ENCODE measurements at places on chromosomes 4 and X.

DNA sequence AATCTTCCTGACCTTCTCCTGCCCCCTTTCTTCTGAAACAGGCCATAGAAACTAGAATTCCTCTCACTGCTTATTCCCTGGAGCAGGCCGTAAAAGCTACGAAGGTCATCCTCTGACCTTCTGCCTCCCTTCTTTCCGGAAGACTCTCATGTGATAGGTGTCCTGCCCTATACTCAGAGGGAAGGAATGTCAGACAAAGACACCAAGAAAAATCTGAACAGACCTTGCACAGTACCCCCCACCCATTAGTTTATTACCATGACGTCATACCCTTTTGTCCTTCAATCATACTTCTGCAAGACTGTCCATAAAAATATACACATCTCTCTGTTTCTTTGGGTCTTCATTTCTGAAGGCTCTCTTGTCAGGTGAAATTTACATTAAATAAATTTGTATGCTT lies 1523.9 kb downstream of the RPA4 start:
- no peaks in the 10 kb centered on the region for H3K4me1 ChIP-seq
- H3K4me3 ChIP-seq, result no peak overlapping the region
- no peak for DNase-seq
- H3K27me3 ChIP-seq, result no peaks in the 10 kb centered on the region
- no peak overlapping the region for H3K27ac ChIP-seq

GRCh38 chrX:149937871-149938426 lies 342 bp downstream of the EOLA2 start:
- no peak for DNase-seq
- H3K36me3 ChIP-seq, result no peaks in the 10 kb centered on the region
- no peaks in the 10 kb centered on the region for H3K27me3 ChIP-seq
- peaks cover 4% of the 10 kb centered on the region for H3K4me1 ChIP-seq
- H3K27ac ChIP-seq, result peak overlapping the region; percentile 63

DNA sequence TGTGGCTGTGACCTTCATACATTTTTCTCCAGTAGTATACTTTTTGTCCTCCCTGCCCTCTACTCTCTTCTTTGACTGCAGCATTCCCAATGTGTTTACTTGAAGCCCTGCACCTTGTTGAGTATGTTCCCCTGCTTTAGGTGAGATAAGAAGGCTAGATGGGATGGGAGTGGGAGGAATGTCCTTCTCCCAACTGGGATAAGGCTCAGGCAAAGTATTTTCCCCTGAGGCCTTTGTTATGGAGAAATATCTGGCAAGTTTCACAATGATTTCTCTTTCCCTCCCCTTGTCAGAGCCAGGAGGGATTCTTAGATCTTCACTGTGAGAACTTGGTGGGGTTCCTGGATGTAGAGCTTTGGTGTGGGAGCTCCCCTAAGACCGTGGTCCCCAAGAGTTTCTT lies 131.8 kb downstream of the CLCN5 start:
- no peaks in the 10 kb centered on the region for H3K36me3 ChIP-seq
- H3K4me3 ChIP-seq, result no peak overlapping the region
- no peaks in the 10 kb centered on the region for H3K4me1 ChIP-seq
- DNase-seq, result no peak
- H3K27me3 ChIP-seq, result no peaks in the 10 kb centered on the region

DNA sequence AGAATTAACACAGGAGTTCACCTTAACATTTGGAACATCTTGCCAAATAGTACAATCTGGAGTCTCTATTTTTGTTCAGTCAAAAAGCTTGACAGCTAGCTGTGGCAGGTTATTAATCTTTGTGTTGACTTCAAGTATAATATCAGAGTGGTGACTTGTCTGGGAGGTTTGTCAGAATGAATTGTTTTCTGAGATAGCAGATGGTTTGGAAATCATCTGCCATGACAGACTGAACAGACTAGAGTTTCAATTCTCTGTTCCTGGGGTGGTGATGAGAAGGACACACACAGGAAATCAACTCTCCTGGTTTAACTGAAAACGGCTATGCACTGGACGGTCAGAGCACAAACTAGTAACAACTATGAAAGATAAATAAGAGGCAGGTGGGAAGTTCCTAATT lies 203.3 kb upstream of the EMCN start:
- H3K4me1 ChIP-seq, result no peaks in the 10 kb centered on the region
- H3K36me3 ChIP-seq, result no peaks in the 10 kb centered on the region
- no peak overlapping the region for H3K27ac ChIP-seq
- no peak for DNase-seq

DNA sequence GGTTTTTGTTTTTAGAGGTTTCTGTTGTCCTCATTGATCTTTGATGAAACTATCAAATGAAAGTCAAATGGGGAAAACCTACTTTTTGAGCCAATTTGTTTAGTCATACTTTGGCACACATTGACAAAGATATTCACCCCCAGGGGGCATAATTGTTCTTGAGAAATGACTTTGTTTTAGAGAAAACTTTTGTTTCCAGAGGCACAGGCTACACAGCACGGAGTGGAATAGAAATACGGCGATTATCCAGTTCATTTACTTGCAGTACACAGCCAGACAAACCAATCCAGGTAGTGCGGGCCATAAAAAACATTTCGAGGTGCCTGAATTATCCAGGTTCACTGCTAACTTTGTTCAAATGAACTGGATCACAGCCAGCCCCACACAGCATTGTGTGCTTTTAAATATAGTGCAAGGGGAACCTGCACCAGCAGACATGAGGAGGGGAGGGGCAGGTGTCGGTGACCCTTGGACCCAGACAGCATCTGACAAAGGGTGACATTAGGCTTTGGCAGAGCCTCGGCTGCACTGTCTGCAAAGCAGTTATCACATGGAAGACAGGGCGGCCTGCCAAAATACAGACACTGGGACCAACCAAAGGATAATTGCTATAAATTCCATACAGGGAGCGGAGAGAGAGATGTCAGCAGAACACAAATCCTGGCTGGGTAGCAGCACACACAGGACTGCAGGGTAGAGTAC lies 179.6 kb upstream of the NOCT start:
- H3K36me3 ChIP-seq, result no peaks in the 10 kb centered on the region
- no peaks in the 10 kb centered on the region for H3K27me3 ChIP-seq
- no peak for DNase-seq
- H3K27ac ChIP-seq, result no peak overlapping the region
- H3K4me3 ChIP-seq, result no peak overlapping the region
- no peaks in the 10 kb centered on the region for H3K4me1 ChIP-seq

DNA sequence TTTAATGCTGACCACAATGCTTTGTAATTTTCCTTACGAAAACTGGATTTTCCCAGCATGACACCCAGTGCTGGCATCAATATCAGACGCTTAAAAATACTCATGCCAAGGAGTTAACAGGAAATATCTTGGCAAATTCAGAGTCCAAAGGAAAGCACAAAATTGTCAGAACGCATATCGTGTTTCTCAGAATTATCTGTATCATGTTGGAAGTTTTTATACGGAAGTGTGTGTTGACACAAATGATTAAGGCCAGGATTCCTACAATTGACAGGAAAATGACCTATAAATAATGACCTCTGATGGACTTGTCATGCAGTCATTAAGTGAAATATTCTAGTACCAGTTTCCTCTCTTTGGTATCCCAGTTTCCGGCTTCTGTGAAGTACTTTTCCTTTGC lies 132.1 kb upstream of the TLL1 start:
- H3K4me1 ChIP-seq, result no peaks in the 10 kb centered on the region
- H3K4me3 ChIP-seq, result no peak overlapping the region
- H3K27me3 ChIP-seq, result no peaks in the 10 kb centered on the region

DNA sequence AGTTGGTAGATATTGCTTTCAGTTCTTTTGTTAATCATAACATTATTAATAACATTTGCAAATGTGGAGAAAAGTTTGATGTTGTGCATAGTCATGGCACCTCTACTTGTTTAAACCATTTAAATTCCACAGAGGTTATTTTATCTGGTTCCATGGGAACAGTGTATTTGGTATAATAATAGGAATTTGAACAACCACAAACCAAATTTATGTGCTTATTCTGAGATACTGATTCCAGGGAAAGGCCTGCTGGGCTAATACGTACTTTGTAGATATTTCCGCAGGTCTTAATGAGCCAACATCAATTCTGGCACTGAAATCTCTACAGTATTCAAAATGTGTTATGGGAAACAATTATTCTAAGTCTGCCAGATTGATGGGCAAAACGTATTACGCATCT lies 319.0 kb downstream of the DKK2 start:
- no peak overlapping the region for H3K4me3 ChIP-seq
- no peaks in the 10 kb centered on the region for H3K4me1 ChIP-seq
- DNase-seq, result no peak
- H3K36me3 ChIP-seq, result no peaks in the 10 kb centered on the region
- H3K27me3 ChIP-seq, result no peaks in the 10 kb centered on the region
- no peak overlapping the region for H3K27ac ChIP-seq

DNA sequence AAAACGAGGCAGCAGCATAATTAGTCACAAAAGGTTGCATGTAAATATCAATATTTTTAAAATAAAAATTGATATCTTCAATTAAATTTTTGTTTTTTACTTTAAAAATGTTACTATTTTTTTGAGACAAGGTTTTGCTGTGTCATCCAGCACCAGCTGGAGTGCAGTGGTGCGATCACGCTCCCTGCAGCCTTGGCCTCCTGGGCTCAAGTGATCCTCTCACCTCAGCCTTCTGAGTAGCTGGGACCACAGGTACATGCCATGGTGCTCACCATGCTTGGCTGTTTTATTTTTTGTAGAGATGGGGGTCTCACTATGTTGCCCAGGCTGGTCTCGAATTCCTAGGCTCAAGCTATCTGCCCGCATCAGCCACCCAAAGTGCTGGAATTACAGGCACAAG lies 96.8 kb upstream of the FRAS1 start:
- H3K27me3 ChIP-seq, result no peaks in the 10 kb centered on the region
- no peak overlapping the region for H3K4me3 ChIP-seq
- no peaks in the 10 kb centered on the region for H3K4me1 ChIP-seq
- H3K36me3 ChIP-seq, result no peaks in the 10 kb centered on the region

DNA sequence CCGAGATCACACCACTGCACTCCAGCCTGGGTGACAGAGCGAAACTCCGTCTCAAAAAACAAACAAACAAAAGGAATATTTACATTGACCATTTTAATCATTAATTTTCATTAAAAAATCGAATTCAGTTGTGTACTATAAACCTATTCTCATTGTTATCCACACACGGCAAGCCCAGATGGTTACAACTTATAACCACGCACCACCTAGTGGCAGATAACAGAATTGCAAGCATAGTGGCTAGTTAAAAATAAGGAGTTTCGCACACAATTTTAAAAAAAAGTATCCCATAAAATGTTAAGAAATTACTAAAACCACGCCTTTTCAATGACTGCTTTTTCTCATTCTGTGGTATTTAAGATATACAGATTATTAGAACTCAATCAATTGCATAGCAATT lies 25.4 kb downstream of the MBNL3 start:
- no peak overlapping the region for H3K4me3 ChIP-seq
- no peak overlapping the region for H3K27ac ChIP-seq
- no peaks in the 10 kb centered on the region for H3K27me3 ChIP-seq
- H3K4me1 ChIP-seq, result no peaks in the 10 kb centered on the region
- no peaks in the 10 kb centered on the region for H3K36me3 ChIP-seq

All from H1 (cell line).